Placental pericyte (primary cell): ENCODE measurements at places on chromosomes 2 and 18. TPM values are rescaled to one million over a fixed set of nuclear protein-coding genes. Genes with fewer than 3 reads are reported as not detected.

RAB6C gene
- total RNA-seq: not detected in 2 replicates

CROCC2 gene
- total RNA-seq: not detected in 2 replicates

NMUR1 gene
- not detected in 2 replicates for total RNA-seq

SERPINB12 gene
- not detected in 2 replicates for total RNA-seq

NEURL3 gene
- total RNA-seq: not detected in 2 replicates

KCTD18 gene
- total RNA-seq: 13.2 and 15.8 TPM in 2 replicates

GLI2 gene
- total RNA-seq: 14.0 and 23.3 TPM in 2 replicates
